Stimulated activated CD4-positive, alpha-beta T cell treated with anti-CD3 and anti-CD28 coated beads, Interleukin-1b, Interleukin-23, amount 100 ng/mL, for 1 hour (primary cell): ENCODE measurements at places on chromosomes 1 and 21.

DNA sequence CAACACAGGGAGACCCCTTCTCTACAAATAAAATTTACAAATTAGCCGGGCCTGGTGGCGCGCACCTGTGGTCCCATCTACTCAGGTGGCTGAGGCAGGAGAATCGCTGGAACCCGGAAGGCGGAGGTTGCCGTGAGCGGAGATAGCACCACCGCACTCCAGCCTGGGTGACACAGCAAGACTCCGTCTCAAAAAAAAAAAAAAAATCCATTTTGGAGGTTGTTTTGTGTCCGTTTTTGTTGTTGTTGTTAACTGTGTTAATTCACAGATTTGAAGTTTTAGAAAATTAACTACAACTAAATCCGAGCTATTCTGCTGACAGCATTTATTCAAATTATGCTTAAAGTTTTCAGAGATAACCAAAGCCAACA is 618 bp downstream of the CLCC1 start:
- no peak for DNase-seq

DNA sequence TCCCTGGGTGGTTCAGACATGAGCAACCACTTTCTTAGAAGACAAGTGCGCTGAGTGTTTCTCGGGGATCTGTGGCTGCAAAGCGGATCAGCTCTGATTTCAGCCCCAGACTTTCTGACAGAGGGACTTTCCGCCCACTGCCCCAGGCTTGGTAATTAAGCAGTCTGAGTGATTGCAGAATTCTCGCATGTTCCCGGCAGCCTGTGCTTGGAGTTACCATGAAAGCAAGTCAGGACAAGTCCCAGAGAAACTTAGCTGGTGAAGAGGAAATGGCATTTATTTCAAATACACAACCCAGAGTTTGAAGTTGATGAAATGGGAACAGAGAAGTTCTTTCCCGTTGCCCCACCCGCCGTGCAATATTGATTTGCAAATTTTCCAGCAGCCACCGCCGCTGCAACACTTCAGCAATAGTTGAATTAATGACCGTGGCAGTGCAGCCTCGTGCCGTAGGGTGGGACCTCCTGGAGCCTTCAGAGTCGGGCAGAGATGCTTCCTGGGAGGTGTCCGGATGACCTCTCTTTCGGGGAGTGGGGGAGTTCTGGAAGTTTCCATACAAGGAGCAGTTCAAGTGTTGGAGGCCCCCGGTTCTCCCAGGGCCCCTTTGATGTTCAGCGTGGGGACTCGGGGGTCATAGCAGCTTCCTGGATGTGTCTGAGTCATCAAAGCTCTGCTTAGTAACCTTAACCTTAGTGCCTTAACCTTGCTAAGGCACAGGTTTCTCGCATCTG is 134.7 kb downstream of the KAZN start:
- DNase-seq: no peak

DNA sequence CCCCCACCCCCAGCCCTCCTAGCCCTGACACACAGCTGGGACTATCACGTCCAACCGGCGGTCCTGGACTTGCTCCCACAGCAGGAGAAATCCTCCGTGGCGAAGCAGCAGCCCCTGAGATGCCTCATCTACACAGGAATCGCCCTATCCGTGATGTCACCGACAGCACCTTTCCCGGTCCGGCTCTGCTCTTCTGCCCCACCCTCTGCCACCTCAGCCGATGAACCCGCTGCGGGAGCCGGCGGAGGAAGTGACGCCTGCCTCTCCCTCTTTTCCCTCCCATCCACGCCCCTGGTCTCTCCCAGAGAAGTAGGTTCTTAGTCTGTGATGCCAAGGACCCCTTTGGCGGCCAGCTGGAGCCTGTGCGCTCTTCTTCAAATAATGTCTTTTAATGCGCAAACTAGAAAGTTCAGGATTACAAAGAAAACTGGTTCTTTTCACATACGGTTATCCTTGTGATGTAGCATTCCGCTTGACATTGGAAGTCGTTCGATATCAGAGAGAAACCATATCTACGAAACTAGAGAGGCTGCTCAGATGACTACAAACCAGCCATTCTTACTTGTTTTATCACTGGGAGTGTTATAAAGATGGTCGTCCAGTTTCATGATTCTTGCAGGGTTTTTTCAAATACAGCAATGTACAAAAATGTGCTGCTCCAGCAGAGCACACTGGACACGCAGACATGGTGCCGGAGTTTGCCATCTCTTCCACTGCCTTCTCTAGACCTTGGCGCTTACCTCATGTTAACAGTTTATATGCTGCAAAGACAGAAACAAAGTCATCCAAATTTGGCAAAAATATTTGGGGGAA is 120.3 kb downstream of the PPIAL4G start:
- no peak for DNase-seq

DNA sequence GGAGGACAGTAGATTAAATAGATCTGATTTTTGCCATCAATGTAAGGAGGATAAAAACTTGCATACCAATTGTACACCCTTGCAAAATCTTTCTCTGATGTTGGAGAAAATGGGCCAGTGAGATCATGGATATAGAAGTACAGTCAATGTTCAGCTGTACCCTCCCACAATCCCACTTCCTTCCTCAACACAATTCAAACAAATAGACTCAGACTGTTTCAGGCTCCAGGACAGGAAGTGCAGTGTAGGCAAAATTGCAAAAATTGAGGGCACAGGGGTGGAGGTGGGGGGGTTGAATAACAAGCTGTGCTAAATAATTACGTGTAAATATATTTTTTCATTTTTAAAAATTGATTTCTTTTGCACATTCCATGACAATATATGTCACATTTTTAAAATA is 3.9 kb upstream of the IFI44 start:
- DNase-seq: no peak

DNA sequence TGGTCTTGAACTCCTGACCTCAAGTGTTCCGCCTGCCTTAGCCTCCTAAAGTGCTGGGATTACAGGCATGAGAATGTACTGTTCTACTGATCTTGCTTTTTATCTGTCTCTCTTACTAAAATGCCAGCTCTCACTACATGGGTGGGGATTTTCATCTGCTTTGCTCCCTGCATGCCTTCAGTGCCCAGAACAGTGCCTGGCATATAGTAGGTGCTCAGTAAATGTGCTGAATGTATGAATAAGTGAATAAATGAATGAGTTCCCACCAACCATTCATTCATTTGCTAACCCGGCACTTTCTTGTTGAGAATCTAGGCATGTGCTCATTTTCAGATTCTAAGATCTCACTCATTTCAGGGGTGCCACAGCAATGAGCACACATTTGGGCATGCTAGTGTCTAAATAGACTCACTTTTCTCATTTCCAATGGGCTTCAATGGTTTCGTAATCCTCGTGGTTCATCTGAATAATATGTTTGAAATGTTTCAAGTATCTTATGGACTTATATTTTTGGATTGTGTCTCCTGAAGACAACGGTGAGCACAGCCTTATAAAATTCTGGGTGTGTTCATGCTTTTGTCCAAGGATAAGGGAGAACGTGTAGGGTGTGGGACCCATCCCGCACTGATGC is 7.6 kb downstream of the DHRS3 start:
- DNase-seq: no peak

- no peak for DNase-seq
Measured at GRCh38 chr1:224704107-224704735, 88.1 kb downstream of the CNIH3 start.

DNA sequence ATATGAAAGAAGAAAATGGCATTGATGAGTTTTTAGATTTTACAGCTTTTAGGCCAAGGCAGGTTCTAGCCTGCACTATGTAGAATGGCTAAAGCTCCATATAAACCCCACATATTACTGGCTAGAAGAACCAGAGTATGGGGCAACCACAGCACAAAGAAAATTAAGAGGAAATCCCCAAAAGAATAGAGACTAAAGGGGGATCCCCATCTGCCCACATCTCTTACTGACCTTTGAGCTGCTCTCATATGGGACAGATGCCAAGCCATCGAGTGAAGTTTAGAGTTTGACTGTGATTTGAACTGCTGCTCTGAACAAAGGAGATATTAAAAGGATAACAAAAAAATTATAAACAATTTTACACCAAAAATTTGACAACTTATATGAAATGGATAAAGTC is 102.2 kb upstream of the HAO2 start:
- no peak for DNase-seq

GRCh38 chr1:223144914-223145313 is 1.9 kb upstream of the TLR5 start:
- no peak for DNase-seq

DNA sequence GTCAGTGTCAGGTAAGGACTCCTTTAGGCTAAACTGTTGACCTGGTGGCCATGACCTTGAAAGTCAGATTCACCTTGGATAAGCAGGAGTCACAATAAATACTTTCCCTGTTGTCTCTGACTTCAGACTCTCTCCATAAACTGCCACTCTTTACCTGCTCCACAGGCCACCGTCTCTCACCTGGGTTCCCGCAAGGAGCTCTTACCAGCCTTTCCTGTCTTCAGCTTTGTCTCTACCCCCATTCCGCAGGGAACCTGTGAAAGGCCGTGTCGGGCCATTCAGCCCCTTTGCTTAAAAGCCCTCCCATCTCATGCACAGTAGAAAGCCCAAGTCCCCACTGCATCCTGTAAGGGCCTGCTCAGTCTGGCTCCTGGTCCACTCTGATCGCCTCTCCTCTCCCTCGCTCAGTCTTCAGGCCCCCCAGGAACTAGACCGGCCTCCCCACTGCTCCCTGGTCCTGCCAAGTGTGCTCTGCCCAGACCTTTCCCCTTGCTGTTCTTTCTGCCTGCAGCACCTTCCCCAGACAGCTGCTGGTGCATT is 79.5 kb downstream of the ACTL8 start:
- no peak for DNase-seq

DNA sequence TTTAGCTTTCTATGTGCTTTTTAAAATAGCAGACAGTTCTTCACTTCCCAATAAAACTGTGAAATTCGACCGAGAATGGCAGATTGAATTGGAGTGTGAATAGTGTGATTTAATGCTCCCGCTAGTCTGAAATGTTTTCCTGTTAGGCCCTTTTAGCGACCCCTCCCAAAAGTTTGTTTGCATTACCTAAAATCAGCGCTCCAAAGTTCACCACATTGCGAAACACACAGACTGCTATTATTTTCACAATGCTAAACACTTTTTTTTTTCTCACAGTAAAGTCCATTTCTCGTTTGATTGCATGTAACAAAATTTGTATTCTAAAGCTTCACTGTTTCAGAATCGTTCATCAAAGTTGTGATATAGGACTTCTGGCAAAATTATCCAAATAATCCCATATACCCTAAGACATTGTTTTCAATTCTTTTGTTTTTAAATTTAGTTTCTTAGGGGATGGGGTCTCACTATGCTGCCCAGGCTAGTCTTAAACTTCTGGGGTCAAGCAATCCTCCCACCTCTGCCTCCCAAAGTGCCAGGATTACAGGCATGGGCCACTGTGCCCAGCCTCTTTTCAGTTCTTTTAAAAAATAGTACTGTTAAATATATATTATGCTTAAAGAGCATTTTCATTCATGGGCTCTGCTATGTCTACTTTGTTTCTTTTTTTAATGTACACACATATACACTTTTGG is 76.5 kb upstream of the USH2A start:
- no peak for DNase-seq
